ENCODE measurements at places on chromosomes 4 and X.

DNA sequence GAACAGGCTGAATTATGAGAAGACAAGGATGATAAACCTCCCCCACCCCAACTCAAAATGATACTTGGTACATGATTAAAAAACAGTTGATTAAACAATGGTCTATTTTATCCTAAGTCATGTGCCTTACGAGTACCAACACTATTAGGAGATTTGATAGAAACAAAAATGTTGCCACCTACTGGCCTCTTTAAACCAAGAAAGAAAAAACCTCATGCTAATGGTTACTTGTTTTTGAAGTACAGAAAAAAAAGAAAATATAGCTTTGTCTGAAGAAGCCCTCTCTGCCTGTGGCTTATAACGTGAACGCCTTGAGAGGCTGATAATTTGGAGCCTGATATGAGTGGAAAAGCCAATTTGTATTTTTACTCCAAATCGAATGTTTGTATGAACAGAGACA, 538.2 kb downstream of the DMD start:
- no peak for DNase-seq

DNA sequence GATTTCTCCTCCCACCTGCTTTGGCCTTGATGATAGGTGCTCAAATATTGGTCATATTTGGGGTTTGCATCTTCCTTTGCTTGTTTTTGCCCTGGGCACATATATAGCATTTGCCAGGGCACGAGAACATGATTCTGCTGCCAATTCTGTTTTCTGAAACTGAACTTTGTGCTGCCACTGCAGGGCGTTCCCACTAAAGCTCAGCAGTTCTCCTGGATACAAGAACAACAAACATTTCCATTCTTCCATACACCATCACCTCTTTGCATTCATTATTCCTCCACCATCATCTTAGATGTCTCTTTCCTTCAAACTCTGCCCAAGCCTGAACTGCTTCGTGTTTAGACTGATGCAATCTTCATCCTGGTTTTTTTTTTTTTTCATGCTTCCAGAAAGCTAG, 36.3 kb upstream of the GATB start:
- no peak for DNase-seq

- DNase-seq = no peak
Observed at GRCh38 chr4:86928400-86929255, 6.2 kb upstream of the AFF1 start.

DNA sequence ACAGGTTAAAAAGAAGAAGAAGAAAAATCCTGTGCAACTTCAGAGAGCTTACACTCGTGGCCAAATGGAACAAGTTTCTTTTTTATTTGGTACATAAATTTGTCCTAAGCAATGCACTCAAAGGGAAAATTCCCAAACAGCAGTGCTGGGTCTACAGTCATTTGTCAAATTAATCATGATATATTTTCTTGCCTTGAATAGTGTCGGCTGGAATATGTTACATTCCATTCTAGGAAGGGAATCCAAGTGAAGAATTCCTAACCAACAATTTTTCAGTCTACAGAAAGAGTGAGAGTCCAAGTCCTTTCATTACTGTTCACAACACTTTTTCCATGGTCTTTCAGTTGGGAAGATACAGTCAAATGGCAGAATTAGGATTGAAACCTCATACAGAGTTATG, 63.9 kb downstream of the HAND2 start:
- no peak for DNase-seq

All from stimulated activated CD4-positive, alpha-beta T cell treated with anti-CD3 and anti-CD28 coated beads, Interleukin-12 subunit alpha, Interleukin-12 subunit beta, amount 100 ng/mL, for 24 hours (primary cell).